GM13976 (cell line): ENCODE measurements at places on chromosomes 6 and 20.

DNA sequence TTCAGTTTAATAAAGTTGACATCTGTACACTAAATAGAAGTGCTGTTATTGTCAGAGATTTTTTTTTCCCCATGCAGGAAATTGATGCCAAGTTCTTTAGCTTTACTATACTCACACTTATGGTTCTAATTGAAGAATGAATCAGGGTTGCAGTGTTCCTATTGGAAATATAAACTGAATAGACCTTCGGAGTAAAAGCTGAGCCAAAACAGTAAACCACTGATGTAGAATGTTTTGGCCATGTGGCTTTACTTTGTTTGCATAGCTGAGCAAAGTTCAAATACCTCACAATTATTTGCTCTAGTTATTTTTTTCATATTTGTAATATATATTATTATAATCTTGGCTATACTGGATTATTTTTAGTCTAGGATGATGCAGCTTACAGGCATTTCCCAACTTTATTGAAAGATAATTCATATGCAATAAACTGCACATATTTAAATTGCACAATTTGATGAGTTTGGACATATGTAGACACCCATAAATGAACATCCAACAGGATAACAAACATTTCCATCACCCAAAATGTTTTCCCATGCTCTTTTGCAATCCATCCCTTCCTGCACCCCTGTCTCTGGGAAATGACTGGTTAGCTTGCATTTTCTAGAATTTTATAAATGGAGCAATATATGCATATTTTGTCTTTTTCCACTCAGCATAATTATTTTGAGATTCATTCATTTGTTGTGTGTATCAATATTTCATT is 105.8 kb upstream of the NOX3 start:
- DNase-seq: no peak

GRCh38 chr6:41976794-41977484 is 35.3 kb upstream of the CCND3 start:
- DNase-seq: peak; percentile 37

- peak; percentile 61 for DNase-seq
Measured at GRCh38 chr20:58993332-58994248, 12.5 kb downstream of the NELFCD start.

DNA sequence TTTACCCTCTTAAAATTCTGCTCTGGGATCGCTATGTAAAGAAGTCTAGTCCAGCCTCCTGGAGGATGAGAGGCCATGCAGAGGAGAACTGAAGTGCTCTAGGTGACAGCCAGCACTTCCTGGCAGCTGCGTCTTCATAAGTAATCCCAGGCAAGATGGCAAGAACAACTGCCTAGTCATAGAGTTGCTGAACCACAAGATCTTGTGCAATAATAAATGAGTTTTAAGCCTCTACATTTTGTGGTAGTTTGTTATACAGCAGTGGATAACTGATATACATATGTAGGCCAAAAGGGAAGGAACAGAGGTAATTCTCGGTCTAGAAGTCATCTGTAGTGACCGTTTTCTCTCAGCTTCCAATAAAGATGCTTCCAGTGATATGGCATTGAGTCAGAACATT is 103.8 kb upstream of the FLRT3 start:
- no peak for DNase-seq

DNA sequence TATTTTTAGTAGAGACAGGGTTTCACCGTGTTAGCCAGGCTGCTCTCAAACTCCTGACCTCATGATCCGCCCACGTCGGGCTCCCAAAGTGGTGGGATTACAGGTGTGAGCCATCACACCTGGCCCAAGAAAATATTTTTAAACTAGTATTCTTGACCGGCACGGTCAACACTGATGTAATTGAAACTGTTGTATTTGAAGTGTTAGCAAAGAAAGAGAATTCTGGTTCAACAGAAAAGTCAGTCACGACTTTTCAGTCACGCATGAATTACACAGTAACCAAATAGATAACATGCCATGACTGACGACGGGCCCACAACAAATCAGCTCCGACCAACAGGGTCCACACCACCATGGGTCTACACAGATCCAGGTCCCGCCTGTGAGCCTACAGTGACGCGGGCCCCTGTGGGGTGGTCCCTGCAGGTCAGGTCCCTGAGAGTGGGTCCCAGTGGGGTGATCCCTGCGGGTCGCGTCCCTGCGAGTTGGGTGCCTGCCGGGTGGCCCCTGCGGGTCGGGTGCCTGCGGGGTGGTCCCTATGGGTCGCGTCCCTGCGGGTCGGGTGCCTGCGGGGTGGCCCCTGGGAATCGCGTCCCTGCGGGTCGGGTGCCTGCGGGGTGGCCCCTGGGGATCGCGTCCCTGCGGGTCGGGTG is 1.0 kb downstream of the GMEB2 start:
- DNase-seq: peak; percentile 62

GRCh38 chr6:44779130-44779826 is 391.8 kb downstream of the CDC5L start:
- peak; percentile 40 for DNase-seq

- no peak for DNase-seq
Measured at GRCh38 chr6:139597771-139598755, 223.6 kb upstream of the CITED2 start.

DNA sequence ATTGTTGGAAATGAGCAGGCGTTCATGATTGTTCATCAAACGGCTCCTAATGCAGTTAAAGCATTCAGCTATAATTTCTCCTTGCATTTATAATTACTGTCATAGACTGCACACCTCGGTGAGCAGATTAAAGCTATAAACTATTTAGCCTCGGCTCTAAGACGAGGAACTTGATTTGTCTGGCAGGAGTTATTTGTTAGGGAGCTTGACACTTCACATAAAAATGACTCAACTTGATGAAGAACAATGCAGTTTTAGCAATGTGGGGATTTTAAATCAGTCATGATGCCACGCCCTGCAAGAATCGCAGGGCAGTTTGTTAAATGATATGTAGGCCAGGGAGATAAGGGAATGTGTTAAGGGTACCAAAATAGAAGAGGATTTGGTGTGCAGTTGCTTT is 290.2 kb downstream of the TSHZ2 start:
- no peak for DNase-seq

- DNase-seq: no peak
Measured at GRCh38 chr6:47380251-47380650, 70.5 kb upstream of the TNFRSF21 start.

GRCh38 chr20:36203861-36204260 is 32.4 kb upstream of the AAR2 start:
- no peak for DNase-seq

DNA sequence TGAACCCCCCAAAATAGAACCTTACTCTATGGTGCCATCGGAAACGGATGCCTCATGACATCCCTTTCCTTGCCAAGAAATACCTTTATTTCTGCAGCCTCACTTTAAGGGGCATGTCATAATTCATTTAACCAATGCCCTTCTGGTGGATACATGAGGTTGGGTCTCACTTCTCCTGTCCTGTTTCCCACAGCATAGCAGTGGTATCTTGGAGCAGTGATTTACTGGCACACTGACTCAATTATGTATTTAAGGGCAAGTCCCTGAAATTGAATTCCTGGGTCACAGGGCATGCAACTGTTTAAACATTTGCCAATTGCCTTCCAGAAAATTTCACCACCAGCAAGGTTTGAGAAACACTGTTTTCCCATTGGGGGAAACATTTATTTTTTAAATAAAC is 639 bp upstream of the LBP start:
- DNase-seq: no peak

- DNase-seq: no peak
Measured at GRCh38 chr20:30419466-30419865, 838.0 kb upstream of the DEFB115 start.

DNA sequence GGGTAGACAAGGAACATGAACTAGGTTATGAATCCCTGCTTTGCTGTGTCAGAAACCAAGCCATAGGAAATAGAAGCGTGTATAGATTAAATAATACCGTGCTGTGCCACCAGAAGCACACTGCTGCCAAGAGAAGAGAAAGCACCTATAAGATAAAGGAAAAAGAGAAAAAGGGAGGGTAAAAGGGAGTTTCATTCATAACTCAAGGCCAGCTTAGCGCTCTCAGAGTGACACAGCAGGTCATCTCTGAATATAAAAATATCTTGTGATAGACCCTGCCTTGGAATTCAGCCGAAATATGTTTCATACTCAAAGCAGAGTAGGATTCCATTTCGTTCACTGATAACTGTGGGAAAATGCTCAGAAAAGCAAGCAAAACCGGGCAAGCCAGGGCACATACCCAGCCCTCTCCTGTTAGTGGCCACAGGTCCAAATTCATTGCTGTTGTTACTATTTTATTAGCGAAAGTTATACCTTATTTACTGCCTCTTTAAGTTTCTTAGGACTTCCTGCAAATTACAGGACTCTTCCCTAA is 8.7 kb downstream of the JAG1 start:
- no peak for DNase-seq

DNA sequence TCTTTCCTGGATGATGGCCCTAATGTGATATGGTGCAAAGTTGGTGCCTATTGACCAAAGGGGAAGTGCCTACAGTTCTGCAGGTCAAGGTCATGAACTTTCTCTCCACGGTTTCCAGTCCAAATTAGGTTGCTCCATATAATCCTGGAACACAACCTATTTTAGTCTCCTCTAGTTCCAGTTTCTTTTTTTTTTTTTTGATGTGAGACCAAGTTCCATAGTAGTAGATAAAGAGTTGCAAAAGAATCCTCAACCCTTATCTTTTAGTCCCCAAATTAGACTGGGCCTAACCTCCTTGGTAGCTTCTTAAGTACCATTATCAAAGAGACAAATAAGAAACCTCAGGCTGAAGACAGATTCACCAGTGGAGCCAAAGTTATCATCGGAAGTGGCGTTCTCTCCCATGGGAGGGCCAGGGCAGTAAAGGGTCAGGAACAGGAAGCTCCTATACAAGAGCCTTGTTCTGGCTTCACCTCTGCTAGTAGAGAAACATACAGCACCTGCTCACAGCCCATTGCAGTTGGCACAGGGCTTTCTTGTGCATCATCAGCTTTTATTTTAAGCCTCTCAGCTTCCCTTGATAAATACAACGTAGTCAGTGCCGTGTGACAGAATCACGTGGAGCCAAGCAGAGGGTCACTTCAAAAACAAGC is 132.2 kb upstream of the RREB1 start:
- no peak for DNase-seq

DNA sequence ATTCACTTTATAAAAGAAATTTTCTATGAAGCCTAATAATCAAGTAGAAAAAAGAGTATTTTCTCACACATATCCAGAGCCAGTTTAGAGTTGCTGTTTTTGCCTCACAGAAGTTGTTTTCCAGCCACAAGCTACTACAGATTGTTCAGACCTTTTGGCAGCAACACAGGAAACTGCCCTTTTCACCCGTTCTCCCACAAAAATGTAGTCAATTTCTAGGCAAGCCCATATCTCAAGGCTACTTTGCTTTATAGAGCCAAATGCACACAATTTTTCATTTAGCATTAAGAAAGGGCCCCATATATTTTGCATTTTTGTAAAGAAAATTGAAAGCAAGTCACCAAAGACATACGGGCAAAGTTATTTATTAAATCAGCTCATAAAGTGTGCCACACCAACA is 49.5 kb downstream of the EPB41L2 start:
- DNase-seq: no peak

GRCh38 chr6:82617648-82618047 is 254.0 kb downstream of the TPBG start:
- DNase-seq: no peak

DNA sequence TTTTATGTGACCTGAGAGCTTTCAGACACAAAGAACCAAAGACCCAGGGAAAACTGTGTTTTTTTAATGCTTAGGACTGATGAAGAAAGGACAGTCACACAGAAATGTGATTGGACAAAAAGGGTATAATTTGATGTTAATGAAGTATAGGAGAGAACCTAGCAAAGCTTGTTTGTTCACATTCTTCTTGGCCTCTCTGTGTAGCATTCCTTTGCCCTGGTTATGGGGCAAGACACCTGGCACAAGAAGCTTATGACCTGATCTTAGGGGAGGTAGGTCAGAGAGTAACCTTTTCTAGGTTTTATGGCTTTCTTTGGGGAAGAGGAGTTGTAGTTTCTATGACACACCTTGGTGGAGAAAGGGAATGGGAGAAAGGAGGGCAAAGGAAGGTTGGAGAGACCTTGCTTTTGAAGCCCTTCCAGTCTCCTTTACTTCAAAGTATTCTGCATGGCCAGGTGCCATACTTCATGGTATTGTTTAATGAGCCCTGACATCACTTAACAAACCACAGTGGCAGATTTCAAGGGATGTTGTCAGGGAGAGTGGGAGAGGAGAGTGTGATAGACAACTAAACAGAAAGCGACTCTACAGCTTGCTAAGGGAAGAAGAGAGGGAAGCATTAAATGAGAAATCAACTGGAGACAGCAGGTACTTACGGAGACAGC is 701.8 kb upstream of the FLRT3 start:
- no peak for DNase-seq

- DNase-seq: no peak
Measured at GRCh38 chr6:147699637-147700036, 191.1 kb downstream of the SAMD5 start.

GRCh38 chr6:129508477-129509145 is 201.4 kb downstream of the ARHGAP18 start:
- no peak for DNase-seq

DNA sequence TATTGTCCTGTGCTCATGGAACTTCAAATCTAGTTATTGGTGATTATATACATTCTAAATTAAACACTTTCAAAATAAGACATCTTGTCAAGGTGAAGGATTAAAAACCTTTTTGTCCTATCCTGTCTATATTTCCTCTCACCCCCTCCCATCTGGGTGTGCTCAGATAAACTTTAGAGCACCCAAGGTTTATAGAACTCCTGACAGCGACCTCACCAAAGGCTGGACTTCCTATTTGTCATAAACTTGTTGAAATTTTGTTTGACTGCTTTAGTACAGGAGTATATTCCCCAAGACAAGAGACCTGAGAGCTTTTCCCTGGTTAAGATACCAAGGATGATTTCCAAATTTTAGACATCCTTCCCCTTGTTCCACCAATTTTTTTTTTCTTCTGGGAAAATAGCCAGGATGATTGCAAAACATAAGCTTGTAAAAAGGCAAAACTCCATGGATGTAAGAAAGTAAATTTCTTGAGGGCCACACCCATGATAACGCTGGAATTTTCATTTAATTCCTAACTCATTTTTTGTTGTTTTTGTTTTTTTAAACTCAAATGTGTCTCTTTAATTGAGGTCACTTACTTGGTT is 33.0 kb downstream of the CARMIL1 start:
- no peak for DNase-seq

DNA sequence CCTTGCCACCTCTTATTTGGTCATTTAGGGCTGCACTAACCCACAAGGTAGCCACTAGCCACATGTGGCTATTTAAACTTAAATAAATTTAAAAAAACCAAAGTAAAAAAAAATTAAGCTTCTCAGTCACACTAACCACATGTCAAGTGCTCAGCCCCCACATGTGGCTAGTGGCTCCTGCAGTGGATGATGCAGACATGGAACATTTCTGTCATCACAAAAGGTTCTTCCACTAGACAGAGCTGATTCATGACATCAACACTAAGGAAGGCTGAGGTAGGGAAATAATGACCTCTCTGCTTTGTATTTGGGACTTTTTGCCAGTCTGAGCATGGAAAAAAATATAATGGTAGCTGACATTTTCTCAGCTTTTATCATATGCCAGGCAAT is 173.0 kb upstream of the FERMT1 start:
- no peak for DNase-seq

DNA sequence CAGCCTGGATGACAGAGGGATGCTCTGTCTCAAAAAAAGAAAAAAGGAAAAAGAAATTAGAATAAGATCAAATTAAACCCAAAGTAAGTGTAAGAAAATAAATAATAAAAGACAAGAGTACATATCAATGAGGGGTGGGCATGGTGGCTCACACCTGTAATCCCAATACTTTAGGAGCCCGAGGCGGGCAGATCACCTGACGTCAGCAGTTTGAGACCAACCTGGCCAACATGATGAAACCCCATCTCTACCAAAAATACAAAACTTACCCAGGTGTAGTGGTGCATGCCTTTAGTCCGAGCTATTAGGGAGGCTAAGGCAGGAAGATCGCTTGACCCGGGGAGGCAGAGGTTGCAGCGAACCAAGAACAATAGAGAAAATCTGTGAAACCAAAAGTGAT is 14.9 kb upstream of the STAU1 start:
- DNase-seq: no peak
